ENCODE measurements at places on chromosomes 2 and 18.

- DNase-seq: no peak
- H3K36me3 ChIP-seq: no peaks in the 10 kb centered on the region
- no peaks in the 10 kb centered on the region for H3K27me3 ChIP-seq
- H3K4me1 ChIP-seq: no peaks in the 10 kb centered on the region
- H3K4me3 ChIP-seq: no peak overlapping the region
These were observed 96.0 kb downstream of the UXS1 start for GRCh38 chr2:106098081-106098480.

- H3K36me3 ChIP-seq: no peaks in the 10 kb centered on the region
- no peaks in the 10 kb centered on the region for H3K27me3 ChIP-seq
- H3K4me1 ChIP-seq: no peaks in the 10 kb centered on the region
- no peak overlapping the region for H3K4me3 ChIP-seq
- DNase-seq: no peak
- H3K27ac ChIP-seq: no peak overlapping the region
These were observed 278.7 kb downstream of the TCF4 start for GRCh38 chr18:55309249-55309648.

GRCh38 chr18:2303517-2304238 is 267.6 kb downstream of the METTL4 start:
- no peaks in the 10 kb centered on the region for H3K4me1 ChIP-seq
- H3K36me3 ChIP-seq: no peaks in the 10 kb centered on the region
- no peak overlapping the region for H3K4me3 ChIP-seq
- no peak overlapping the region for H3K27ac ChIP-seq
- no peaks in the 10 kb centered on the region for H3K27me3 ChIP-seq

DNA sequence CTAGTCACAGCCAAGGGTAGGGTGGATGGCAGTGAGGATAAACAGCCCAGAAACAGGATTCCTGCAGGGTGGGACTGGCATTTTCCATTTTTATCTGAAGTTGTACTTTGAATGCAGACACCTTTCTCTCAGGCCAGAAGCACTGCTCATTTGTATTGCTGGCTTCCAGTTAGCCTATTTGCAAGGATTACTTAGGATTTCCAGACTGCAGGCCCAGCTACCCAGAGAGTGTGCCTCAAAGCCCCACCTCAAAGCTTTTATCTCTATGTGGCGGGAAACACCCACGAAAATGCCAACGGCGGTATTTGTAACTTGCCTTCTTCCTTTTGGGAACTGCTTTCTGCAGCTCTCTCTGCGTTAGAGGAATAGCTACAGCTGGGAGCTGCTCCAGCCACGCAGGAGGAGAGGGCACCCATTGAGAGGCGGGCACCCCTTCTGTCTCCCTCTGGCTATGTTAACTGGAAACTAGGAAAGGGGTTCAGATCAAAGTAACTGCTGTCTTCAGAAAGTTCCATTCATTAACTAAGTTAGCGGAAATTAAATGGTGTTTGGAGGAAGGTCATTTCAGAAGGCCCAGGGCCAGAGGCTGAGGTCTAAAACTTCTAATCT is 144.9 kb downstream of the TGIF1 start:
- H3K36me3 ChIP-seq: no peaks in the 10 kb centered on the region
- H3K4me1 ChIP-seq: peaks cover 5% of the 10 kb centered on the region
- H3K4me3 ChIP-seq: peak overlapping the region; percentile 50
- peak overlapping the region; percentile 98 for H3K27ac ChIP-seq
- no peaks in the 10 kb centered on the region for H3K27me3 ChIP-seq

DNA sequence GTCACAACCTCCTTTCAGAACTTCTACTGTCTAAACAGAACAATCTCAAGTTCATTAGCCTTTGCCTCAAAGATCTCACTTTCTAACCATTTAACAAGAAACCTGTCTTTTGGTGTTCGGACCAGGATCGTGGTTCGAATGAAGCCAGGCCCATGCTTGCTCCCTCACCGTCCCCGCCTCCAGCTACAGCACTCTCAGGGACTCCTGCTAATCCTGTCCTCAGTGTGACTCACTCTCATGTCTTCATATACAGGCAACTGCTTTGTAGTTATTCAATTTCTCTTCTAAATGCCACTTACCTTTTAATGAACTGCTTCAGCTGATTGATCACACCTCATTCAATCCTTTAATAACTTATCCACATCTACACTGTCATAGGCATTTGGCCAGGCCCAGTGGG is 15.8 kb downstream of the SERTAD2 start:
- no peaks in the 10 kb centered on the region for H3K36me3 ChIP-seq
- H3K4me1 ChIP-seq: no peaks in the 10 kb centered on the region
- no peak overlapping the region for H3K4me3 ChIP-seq
- H3K27me3 ChIP-seq: no peaks in the 10 kb centered on the region

- no peaks in the 10 kb centered on the region for H3K4me1 ChIP-seq
- DNase-seq: no peak
- no peak overlapping the region for H3K4me3 ChIP-seq
- H3K27me3 ChIP-seq: no peaks in the 10 kb centered on the region
- H3K36me3 ChIP-seq: no peaks in the 10 kb centered on the region
- no peak overlapping the region for H3K27ac ChIP-seq
These were observed 142.4 kb upstream of the ALPP start for GRCh38 chr2:232236200-232236599.
